Dermis blood vessel endothelial cell (primary cell): ENCODE measurements at places on chromosomes 1 and 21. TPM values are rescaled to one million over a fixed set of nuclear protein-coding genes. Genes with fewer than 3 reads are reported as not detected.

DNA sequence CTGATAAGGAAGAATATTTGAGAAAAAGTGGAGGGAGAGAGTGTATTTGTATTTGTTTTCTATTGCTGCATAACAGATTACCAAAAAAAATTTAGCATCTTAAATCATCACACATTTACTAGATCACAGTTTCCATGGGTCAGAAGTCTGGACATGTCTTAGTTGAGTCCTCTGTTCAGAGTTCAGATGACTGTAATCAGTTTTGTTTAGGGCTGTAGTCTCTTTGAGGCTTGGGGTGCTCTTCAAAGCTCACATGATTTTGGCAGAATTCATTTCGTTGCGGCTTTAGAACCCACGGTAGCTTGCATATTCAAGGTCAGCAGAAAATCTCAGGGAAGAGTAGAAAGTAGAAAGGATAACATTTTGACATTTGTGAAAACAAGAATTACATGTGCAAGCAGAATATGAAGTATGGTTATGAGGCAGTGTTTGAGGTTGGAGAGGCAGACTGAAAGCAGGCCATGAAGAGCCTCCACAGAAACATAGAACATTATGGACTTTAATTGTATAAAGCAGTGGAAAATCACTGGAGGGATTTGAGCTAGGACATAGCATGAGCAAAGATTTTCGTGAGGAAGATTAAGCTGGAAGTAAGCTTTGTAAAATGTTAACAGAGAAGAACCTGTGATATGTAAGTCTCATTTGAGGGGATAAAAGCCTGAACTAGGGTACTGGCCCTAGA is 110.6 kb upstream of the GPR52 start:
- no peak for DNase-seq

DNA sequence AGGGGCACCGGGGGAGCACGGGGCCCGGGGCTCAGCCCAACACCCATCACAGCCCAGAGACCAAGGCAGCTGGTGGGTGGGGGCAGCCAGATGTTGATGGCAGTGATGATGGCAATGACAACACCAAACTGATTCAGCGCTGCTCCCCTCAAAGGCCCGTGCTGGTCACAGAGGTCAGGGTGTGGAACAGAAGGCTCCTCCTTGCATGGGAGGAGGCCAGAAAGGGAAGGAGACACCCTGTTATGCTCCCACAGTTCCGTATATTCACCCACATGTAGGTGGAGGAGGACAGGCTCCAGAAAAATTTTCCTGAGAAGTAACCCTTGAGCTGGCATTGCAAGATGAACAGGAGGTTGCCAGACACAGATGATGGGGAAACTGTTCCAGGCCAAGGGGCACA is 414 bp downstream of the GUCA2B start:
- no peak for DNase-seq

DNA sequence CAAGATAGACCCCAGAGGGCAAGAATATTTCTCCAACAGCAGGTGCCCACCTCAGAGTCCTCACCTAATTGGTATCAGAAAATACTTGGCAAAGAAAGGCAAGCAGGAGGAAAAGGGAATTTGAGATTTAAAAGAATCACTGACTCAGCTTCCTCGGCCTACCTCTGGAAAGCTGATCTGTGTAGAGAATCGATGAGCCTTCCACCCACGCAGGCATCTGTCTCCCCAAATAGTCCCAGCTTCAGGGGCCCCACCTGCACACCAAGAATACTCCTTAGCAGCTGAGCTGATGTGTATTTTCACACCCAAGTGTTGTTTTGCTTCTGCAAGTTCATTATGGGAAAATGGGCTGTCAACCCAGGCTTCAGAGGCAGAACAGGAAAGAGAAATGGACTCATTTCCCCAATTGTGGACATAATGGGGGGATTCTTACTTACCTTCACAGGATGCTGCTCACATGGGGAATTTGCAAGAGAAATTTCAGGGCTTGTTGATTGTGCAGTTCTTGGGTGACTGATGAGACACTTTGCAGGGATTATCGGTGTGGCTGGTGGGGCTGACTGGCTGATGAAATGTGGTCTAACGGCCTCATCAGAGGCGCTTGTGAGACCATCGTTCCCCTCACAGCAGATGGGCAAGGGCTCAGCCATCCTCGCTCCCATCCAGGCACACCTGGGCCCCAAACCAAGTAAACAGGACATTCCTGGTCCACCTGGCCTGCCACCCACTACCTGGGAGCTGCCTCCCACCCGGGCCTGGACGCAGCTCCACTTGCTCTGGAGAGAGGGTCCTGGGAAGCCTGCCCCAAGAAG is 436.3 kb downstream of the PTPRU start:
- DNase-seq = no peak

GRCh38 chr1:232694475-232694874 is 64.5 kb upstream of the SIPA1L2 start:
- no peak for DNase-seq

DNA sequence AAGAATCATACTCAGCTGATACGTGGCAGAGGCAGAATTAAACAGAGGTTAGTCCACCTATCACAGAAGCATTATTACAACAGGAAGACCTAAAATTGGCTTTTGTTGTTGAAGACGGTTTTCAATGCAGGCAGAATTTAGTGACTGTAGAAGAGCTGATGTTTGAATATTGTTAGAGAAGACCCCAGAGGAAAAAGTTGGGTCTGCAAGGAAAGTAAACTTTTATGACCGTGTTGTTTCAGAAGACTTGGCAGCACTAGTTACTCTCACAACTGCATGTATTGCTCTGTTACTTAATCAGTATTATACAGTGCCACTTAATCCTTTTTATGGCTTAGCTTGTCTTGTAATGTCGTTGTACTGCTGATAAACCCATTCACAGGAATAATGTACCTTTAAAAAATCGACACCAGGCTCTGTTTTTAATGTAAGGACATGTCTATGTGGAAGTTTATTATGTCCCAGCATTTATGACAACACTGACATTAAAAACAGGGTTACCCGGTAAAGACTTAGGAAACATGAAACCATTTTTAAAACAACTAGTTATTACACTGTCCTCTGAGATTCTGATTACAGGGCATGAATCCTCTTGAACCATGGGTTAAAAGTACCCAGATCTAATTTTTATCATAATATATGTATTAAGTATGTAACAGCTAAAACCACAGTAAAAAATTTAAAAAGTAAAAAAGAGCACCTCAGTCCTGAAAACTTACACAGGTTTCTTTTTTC is 235.4 kb downstream of the TTLL7 start:
- DNase-seq = no peak

DNA sequence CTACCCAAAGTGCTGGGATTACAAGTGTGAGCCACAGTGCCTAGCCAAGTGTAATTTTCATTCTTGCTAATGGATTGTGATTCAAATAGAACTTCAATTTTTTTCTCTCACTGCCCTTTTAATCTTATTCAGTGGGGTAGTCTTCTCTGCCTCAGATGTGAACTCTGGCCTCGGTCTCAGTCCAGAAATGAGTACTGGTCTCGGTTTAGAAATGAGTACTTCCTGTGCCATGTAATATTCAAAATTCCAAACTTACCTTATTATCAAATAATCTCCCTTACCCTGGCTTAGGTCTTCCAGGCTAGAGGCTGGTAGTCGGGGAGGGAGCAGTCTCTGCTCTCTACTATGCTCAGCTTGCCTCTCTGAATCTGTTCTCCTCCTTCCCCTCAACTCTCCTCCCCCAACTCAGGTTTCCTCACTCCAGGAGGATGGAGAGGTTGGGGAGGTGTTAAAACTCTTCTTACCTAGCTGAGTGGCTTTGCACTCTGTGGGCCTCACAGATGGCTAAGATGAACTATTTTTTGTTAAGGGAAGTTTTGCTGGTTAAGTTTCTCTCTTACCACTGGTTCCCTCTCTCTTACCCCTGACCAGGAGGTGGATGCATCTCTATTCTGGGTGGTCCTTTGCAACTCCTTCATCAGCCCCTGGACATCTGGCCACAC is 4.8 kb upstream of the SLAMF9 start:
- DNase-seq = no peak

GRCh38 chr1:222893255-222893654 is 78.4 kb downstream of the DISP1 start:
- no peak for DNase-seq

DNA sequence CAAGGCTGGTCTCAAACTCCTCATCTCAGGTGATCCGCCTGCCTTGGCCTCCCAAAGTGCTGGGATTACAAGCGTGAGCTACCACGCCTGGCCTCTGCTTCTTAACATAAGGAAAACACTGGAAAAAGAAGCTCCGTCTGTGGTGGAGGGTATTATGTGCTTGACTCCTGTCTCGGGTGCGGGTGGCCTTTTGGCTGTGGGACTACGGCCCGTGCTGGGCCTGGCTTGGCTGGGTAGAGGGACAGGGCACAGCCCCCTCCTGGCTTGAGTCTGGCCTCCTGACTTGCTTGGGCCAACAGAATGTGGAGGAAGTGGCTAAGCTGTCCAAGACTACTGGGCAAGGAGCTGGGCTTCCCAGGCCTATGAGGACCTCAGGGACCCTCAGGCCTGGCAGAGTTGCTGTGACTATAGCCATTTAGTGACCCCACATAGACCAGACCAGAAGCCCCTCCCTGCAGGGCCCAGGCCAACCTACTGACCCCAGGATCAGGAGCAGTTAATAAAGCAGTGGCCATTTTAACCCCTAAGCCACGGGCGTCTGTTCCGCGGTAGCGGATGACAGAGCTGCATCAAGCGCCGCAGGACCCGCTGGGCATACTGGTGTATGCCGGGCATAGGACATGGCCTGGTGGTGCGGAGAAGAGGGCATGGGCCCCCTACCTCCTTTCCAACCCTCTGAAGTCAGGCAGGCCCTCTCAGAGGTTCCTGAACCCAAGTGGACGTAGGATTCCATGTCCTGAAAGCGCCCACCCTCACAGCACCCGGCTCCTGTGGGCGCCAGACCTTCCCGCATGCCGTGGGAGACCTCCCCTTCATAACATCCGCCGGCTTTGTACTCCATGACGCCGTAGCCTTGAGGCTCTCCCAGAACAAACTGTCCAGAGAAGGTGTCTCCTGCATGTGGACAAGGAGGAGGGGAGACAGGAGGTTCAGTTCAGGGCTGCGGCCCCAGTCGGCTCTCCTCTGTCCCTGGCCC is 4.4 kb downstream of the MORN1 start:
- DNase-seq = no peak

DNA sequence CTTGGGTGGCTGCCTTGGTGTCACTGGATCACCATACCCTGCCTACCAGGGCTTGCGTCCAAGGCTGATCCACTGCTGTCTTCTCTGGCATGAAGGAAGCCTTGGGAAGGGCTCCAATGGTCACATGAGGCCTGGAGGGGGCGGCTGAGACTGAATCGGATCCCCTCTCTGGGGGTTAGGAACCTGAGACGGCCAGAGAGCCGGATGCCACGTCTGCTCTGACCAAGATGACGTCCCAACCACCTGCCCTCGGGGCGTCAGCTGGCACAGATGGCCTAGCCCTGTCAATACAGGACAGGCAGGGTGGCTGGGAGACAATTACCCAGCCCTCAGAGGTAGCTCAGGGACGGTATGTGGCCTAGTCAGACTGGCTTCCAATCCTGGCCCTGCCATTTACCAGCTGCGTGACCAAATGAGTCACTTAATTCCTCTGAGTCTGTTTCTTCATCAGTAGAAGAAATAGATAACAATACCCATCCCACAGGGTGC is 5.4 kb downstream of the TRIM62 start:
- DNase-seq = no peak

- DNase-seq = no peak
These were observed 6.9 kb downstream of the PLA2G2D start for GRCh38 chr1:20112279-20113000.

The C1QC gene
- total RNA-seq = not detected in 2 replicates

The PADI2 gene
- total RNA-seq = 0.17 and 0.19 TPM in 2 replicates

The BNIPL gene
- 0.17 and 0.33 TPM in 2 replicates for total RNA-seq
